T1000 (cell line): ENCODE measurements at places on chromosomes 5 and 9.

- DNase-seq = no peak
These were observed 28.6 kb upstream of the ALDH1A1 start for GRCh38 chr9:72981433-72981832.

DNA sequence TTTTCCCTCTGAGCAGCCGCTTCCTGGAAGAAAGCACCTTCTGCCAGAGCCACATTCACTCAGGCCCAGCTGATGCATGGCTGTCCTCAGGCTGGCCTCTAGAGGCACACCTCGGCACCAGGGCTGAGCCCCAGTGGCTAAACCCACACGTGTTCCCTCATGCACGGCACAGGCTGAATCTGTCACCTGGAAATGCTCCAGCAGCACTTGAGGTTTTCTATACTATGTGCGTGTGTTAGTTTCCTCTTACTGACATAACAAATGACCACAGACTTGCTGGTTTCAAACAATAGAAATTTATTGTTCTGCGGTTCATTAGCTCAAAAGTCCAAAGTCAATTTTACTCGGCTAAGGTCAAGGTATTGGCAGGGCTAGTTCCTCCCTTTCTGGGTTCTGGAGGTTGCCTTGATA is 141.4 kb downstream of the LRRC70 start:
- DNase-seq = no peak

GRCh38 chr5:74903165-74903787 is 37.1 kb upstream of the FAM169A start:
- DNase-seq = no peak

DNA sequence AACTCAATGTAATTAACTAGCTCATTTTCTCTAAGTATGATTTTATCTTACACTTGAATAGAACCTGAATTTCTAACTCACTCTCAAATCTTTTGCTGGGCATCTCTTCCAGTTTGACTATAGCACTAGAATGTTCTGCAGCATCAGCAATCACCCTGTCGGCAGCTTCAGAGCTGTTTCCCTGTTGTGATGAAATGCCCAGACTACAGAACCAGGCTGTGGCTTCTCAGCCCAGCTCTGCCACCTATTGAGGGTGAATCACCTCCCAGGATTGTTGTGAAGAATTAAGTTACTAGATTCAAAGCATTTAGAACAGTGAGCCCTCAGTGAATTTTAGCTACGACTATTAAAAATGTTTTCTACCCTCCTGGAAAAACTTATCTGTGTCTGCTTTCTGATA is 90.4 kb upstream of the ANKRD55 start:
- DNase-seq = no peak

DNA sequence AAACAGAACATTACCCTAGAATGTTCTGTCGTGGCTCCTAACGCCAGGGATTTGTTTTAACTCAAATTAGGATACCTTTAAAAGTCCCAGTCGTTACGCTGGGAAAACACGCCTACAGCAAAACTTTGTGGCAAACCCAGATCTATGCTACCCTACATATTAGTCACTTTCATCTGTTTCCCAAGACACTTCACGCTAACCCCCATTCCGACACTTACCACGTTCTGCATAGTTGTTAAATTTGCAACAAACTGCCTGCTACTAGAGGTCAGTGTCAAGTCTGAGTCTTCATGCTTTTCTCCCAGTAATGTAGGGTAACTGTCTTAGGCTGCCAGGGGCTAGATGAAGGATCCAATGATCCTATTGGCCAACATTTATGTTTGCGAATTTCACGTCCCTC is 140.3 kb downstream of the RASEF start:
- no peak for DNase-seq

DNA sequence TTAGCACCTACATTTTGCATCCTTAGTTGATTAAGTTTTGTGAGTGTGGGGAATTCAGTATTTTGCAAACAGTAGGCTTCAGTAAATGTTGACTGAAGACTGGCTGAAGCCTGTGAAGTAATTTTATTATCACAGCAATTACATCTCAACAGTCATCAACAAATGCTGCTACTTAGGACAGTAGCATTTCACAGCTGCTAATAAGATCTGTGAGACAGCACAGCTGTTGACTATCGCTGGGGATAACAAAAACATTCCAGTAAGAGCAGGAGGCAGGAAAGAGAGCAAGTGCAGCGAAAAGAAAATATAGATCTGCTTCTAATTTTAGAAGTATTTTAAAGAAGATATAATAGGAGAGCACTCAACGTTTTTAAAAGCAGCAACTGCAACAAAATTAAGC is 117.3 kb upstream of the FGF10 start:
- DNase-seq = no peak

GRCh38 chr9:133249337-133249736 is 25.7 kb downstream of the ABO start:
- no peak for DNase-seq

DNA sequence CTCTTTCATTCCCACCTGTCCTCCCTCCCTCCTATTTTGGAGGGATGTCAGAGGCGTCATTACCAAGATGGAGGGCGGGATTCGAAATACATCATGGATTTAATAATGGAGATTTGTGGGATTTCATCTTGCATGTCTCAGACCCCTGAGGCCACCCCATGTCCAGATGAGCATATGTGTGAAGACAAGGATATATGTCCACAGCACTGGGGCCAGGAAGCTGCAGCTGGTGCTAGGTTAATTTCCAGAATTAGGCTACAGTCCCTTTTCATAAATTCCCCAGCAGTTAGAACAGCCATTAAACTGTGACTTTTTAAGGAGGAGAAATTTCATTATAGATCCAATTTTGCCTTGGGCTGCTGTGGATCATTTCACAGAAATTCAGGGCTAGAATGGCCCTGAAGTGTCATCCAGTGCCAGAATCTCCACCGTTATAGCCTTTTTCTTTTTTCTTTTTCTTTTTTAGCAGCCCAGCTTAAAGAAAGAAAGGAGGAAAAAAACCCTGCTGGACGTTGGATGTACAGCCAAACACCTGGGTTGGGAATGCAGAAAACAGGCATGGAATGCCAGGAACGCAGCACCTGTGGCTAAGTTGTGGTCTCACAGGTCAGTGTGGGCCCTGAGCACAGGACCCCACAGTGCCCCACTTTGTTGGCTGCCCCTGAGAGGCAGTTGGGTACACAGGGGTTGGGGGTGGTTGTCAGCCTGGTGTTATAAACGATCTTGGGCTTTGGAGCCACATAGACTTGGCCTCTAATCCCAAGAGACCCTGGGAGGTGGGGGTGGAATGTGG is 50.2 kb upstream of the CXCL14 start:
- no peak for DNase-seq

DNA sequence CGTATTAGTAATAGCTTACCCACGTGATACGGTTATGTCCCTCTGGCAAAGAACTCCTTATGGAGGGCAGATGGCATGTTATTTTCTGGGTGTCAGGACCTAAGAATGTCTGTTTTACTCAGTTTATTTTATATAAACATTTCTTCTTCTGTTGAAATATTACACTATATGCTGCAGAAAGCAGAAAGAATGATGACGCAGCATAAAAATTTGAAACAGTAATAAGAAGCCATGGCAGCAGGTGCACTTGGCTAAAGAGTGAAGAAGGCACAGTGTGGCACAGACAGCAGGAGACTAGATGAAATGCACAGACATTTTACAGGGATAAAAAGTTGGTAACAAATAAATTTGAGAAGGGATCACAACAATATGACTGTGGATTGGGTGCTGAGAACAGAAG is 46.3 kb upstream of the CDH10 start:
- DNase-seq = no peak

- no peak for DNase-seq
These were observed 45.7 kb upstream of the HSD17B4 start for GRCh38 chr5:119406551-119407110.

DNA sequence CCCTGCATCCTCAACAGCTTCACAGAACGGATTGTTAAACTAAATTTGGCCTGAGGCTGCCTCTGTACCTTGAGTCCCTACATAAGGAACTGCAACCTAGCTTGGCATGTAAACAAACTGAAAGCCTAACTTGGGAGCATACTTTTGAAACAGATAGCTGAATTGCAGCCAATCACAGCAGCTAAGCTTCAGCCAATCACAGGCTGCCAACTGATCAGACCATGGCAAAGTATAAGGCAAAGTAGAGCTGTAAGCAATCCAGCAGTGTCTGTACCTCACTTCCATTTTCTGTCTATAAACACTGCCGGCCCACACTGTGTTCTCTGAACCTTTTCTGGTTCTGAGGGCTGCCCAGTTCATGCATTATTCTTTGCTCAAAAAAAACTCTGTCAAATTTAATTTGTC is 8.9 kb upstream of the ZNF483 start:
- no peak for DNase-seq

DNA sequence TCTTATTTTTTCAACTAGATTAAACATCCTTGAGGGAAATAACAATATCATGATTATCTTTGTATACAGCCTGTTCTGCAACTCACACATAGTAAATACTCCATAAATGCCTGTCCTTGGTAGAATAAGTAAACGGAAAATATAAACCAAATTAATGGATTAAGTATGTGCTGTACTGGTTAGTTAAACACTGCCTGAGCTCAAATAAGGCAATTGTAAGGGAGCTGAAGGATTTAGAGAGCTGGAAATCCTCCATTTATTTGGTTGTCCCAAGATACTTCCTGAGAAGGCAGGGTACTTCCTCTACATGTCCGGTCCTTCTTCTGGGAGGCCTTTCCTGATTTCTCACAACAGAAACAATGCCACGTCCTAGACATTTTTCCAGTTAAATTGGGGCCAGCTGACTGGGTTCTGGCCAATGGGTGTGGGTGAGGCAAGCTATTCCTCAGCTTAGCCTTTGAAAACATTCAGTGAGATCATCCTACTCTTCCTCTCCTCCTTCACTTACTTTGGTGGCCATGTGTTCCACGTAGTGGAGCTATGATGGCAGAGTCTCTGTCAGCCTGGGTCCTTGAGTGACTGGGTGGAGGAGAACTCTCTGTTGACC is 8.5 kb upstream of the C1QTNF3 start:
- no peak for DNase-seq

GRCh38 chr9:95413793-95414192 is 96.3 kb upstream of the FANCC start:
- DNase-seq = no peak

GRCh38 chr5:169785771-169786618 is 148.9 kb downstream of the DOCK2 start:
- DNase-seq = no peak

GRCh38 chr5:125823572-125823971 is 599.6 kb upstream of the GRAMD2B start:
- no peak for DNase-seq

DNA sequence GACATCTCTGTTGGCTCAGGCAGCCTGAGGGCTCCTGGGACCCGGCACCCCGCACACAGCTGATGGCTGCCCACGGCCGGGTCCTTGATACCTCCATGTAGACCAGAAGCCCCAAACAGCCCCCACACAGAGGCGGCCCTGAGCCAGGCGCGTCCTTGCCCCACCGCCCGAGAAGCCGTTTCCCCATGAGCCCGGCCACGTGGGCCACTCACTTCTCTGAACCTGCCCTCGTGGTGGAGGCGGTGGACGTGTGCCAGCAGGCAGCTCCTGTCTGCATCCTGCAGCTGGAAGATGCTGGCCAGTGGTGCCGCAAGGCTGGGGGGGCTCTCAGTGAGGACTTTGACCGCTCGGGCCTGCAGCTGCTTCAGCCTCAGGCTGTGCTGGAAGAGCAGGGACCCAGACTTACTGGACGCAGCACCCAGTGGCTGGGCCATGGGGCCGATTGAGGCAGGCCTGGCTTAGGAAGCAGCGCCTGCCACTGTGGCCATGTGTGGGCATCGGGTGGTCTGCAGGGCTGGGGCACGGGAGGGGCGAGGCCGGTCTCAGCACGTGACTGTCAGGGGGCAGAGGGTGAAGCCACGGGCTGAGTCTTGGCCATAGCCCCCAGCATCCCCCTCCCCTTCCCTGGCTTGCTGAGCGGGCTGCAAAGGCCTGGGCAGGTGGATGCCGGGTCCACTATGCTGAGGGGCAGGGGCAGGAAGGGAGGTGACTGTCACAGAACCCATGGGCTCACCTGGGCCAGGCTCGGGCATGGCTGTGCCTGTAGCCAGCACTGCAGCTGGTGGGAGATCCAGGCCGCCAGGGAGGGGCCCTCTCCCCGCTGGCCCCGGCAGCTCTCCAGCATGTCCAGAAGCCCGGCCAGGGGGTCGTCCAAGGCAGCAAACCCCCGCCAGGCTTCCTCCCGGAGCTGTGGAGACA is 50.0 kb downstream of the EXD3 start:
- no peak for DNase-seq

- no peak for DNase-seq
These were observed 150.0 kb downstream of the CDC42SE2 start for GRCh38 chr5:131413605-131414559.

DNA sequence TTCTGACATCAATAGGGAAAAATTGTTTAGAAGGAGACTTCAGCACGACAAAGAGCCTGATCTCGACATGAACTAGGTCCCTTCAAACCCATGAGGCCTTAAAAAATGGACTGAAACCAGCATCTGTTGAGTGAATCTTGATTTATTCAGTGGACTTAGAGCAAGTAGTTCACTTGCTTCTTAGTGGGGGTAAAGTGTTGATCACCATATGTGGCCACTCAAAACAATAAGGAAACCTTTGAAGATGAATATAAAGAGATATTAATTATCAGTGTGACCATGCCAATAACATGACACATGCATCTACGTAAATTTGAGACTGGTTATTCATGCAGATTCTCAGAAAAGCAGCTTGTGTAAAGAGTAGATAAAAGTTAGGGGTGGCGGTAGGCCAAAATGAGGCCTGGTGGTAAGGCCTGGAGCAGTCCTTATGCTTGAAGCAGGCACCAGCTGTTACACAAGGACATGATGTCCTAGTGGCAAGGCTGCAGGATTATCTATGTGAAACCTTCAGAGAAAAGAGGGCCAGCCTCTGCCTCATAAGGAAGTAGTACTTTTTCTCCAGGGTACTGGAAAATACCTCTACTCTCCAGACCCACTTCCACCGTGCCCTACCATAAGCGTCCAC is 61.3 kb downstream of the S1PR3 start:
- no peak for DNase-seq

DNA sequence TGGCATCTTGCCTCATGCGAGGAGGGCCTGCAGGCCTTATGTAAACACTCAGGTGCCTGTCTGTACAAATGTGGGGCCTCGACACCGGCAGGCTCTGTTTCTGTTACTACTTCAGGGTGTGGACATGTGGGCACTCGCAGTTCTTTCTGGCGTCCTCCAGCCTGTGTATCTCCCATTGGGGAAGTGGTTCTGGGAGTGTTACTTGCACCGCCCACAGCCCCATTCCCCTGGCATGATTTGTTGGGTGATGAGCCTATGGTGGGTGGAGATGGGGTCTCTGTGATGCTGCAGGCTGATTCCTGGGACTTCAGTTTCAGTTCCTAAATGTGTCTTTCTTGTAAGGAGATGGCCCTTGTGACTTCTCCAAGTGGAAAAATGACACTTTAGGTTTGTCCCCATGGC is 82.1 kb upstream of the PITX1 start:
- DNase-seq = no peak

- DNase-seq = no peak
These were observed 50.0 kb downstream of the CAST start for GRCh38 chr5:96712100-96712746.
